ENCODE measurements at places on chromosomes 13 and 19.
A peak's percentile ranks its signal among the peaks of the same experiment; 100 is the strongest.

DNA sequence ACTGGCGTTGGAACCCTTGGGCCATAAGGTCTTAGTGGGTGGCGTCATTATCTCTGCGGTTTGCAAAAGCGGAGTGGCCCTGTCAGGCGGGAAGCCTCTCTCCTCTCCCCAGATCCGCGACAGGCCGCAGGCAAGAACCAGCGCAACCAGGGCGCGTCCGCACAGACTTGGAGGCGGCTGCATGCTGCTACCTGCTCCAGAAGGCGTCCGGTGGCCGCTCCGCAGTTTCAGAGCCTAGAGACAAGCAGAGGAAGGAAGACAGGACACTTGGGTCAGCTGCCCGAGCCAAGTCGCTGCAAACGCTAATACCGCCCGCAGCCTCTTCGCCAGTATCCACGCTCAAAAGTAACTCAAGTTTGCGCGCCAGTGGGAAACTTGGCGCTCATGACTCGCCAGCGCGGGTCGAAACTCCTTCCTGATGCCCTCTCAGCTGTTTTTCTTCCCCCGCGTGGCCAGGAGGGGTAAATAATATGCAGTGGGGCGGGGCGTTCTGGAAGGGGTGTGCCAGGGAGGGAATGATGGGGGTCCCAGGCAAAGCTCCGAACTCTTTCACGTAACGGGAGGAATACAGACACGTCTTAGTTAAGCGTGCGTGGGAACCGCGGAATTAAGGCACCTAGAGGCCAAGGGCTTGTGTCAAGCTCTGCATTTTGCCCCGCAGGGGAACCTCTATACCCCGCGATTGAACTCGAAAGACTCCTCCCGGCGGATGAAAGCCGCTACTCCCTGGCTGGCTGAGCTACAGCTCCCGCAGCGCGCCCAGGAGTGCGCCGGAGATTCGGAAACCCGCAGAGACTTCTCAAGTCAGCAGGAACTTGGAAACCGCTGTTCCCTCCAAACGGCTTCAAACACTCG, at the start of gene EDNRB:
Gene EDNRB, minus strand, starts transcription at position 441 of the 855 bp plus-strand sequence. Its CDS starts 258 bp downstream, at position 183.
- DNase-seq: no peak

- DNase-seq: peak; percentile 68
These were observed 413.9 kb downstream of the COG6 start for GRCh38 chr13:40069173-40070044.

DNA sequence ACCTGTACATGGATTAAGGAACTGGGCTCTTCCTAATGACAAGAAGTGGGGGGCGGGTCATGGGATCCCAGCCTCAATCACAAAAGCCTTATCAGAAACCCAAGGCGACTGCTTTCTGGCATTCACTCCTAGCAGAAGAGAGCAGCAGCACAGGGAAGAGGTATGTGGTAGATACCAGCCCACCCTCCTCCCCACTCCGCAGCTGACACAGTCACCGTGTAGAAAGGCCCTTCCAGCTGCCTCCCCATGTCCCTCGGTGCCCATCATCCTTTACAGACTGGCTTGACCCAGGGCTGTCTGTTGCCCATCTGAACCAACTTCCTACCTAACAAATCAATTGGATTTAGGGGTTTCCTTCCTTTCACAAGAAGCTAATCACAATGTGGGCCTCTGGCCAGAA, 3.1 kb upstream of the DHRS12 start:
- no peak for DNase-seq

DNA sequence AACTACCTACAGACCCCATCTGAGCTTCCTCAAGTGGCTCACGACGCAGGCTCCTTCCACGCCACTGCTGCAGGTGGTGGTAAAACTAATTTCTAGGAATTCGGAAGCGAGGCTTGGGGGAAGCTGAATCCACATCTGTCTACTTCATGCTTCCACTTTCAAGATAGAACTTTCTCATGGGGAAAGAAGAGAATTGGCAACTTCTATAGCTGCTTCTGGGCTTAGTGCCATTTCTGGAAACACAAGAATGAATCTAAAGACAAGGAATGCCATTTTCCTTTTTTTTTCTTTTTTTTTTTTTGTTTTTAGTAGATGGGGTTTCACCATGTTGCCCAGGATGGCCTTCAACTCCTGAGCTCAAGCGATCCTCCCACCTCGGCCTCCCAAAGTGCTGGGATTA, 2.8 kb upstream of the NLRP12 start:
- DNase-seq: no peak

DNA sequence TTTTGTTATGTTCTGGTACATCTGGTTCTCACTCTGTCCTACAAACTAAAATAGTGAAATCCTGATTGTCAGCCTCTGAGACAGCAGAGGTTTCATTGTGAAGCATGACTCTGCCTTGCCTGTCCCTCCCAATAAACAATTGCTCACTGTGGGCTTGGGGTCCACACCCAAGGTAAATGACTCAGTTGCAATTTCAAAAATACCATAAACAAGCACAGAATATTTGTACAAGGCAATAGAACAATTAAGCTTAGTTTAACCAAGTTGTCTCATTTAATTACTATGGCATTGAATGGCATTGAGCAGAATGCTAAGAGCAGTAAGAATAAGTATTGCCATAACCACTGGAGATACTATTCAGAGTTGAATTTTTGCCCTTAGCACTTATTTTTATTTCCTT, 353.6 kb downstream of the SPRY2 start:
- DNase-seq: no peak

- DNase-seq: no peak
These were observed 8.8 kb upstream of the SHKBP1 start for GRCh38 chr19:40567750-40568494.

DNA sequence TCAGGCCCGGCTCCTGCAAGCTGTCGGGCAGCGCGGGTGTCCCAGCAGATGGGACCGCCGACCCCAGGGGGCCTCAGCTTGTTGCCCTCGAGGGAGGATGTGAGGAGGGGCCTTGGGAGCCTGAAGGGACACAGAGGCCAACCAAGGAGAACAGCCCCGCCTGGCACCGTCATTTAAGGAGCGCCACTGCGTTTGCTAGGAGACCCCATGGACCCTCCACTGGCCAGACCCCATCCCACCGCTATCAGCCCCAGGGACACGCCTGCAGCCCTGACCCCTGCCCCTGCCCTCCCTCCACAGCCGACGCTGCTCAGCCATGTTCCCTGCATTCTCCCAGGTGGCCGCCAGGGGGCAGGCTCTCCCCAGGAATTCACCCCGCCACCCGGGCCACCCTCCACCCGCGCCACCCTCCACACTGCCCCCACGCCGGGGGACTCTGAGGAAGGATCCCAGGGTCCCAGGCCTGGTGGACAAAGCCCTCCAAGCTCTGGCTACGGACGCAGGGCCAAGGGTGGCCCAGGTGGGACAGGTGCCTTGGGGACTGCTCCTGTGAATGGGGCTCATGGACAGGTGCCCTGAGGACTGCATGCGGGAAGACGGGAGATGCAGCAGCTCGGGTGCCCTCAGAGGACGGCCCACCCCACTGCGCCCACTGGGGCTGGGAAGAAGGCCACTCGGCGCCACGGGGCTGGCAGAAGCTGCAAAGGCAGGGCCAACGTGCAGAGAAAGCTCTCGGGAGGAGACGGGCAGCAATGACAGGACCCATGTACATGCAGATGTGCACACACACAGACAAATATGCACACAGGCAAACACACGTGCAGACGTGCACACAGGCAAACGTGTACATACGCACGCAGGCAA, 34.4 kb downstream of the PIP5K1C start:
- no peak for DNase-seq

Data from SW480 (cell line).